Right renal cortex interstitium (tissue), 3 donors: ENCODE measurements at places on chromosomes 3 and 15. TPM values are rescaled to one million over a fixed set of nuclear protein-coding genes. Genes with fewer than 3 reads are reported as not detected.

Gene STAB1
- 30.5 TPM for polyA plus RNA-seq

DNA sequence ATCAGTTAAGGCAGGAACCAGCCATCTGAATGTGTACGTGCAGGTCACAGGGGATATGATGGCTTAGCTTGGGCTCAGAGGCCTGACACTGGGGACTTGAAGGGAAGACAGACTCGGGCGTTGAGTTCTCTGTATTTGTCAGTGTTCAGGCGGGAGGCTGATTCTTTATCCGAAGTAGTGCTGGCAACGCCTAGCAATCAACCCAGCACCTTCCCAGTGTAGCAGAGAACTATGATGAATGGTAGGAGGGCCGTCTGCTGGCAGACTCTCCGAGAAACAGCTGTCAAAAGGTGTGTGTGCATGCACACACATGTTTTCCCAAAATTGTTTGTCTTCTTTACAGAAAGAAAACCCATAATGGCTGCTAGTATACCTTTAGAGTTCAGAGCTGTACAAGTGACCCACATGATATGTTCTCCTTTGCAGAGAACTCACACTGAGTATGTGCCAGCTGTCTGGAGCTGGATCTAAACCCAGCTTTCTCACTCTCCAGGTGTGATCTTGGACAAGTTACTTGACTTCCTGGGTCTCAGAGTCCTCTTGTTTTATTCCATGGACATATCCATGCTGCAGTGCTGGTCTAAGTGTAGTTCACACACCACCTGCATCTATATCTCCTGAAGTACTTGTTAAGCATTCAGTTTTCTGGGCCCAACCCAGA lies 74.5 kb upstream of the LARS2 start:
- no peak for DNase-seq

DNA sequence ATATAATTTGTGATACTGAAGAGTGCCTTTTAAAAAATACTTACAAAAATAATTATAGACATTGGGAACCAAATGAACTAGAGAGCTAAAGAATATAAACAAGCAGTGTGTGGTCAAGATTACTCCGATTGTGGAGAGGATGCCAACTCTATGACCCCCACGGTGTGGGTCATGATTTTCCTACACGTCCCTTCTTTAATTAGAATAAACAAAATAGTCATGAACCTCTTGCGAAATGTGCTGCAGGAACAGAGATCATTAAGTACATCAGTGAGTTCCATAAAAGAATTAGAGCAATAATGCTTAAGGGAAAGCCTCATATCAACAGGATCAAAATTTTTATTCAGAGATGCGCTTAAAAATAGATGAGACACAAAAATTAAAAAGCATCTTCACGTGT lies 476.6 kb upstream of the ROBO1 start:
- no peak for DNase-seq

Gene POTEB2
- not detected for polyA plus RNA-seq

- no peak for DNase-seq
These were observed 6.4 kb downstream of the CMSS1 start for GRCh38 chr3:99823723-99824711.

DNA sequence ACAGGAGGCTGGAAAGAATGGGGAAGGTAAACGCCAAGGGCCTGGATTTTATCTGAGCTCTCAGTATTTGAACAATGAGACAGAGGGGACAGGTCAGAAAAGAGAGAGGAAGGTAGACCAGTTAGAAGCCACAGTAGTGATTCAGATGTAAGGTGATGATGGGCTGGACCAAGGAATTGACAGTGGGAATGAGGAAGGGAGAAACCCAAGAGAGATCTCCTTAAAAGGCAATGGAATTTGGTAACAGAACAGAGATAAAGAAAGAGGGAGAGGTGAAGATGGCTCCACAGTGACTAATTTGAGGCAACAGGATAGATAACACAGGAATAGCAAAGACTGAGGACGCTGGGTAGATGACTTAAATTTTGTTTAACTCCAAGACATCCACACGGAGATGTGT lies 11.4 kb upstream of the HEG1 start:
- DNase-seq: no peak

GRCh38 chr15:90603893-90604292 lies 74.2 kb downstream of the CRTC3 start:
- no peak for DNase-seq

DNA sequence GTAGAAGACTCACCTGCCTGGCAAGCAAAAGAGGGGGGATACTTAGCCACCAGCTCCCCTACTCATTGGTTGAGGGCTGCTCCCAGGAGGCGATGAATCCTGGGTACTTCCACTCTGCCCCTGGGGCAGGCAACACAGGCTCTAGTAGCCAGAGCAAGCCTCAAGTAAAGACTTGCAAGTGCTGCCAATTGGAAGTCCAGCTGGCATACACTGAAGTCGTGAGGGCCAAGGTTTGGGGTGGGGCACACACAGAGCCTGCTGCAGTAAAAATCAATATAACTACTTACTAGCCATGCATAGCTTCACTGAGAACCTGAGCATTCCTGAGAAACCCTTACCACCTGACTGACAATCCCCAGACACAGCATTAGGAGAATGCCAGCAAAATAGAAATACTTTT lies 123.0 kb upstream of the EIF1B start:
- DNase-seq: no peak

GRCh38 chr3:121998030-121998580 lies 23.9 kb downstream of the ILDR1 start:
- DNase-seq: no peak

GRCh38 chr3:100590840-100591147 lies 18.6 kb upstream of the ADGRG7 start:
- no peak for DNase-seq

DNA sequence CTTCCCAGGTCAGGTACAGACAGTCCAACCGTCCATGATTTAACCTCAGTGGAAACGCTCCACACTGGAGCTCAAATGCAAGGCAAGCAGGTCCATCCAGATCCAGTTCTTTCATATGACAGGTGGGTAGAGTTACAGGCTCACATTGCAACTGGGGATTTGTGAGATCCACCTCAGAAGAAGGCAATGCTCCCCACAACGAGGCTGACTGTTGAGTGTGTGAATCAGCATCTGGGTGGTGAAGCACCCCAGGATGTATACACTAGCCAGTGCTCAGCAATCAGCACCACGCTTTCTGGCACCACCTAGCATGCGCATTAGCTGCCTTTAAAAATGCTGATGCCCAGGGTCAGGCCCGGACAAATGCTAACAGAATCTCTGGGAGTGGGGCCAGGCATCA lies 343.5 kb upstream of the ICE2 start:
- DNase-seq: no peak

Gene CCR8
- not detected for polyA plus RNA-seq

Gene WDR49
- polyA plus RNA-seq: 2.3 TPM

DNA sequence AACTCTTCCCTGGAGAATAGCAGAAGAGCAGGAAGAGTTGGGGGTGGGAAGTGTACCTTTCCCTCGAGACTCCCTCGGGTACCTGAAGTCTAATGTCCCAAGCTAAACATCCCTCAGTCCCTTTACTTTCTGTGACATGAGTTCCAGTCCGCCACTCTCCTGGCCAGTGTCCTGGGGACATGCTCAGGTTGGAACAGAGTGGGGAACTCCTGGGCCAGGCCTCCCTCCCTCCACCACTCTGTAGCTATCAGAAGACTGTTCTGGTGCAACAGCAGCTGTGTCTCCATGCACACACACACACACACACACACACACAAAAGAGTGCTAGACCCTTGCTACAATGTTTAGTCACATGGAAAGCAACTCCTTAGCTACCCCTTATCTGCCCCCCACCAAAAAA lies 155.0 kb upstream of the HES1 start:
- no peak for DNase-seq

Gene DGKG
- polyA plus RNA-seq: 0.78 TPM

GRCh38 chr3:177824190-177824786 lies 627.0 kb upstream of the TBL1XR1 start:
- DNase-seq: no peak

DNA sequence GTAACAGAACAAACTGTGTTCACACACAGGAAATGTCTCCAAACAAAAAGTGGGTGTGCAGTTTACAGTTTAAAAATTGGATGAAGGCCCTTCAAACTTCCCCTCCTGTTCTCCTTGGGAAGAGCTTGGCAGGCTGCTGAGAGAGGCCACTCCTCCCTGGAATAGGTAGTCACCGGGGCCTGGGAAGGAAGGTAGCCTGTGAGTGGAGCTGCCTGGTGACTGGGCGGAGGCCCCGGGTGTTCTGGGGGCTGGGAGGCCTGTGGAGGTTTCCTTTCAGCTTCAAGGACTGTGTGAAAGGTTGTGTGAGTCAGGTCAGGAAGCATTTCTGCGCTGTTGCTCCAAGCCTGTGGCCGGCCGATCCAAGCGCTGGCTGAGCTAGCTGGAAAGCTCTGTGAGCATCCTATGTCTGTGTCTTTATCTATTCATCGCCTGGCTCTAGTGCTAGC lies 14.1 kb downstream of the SLCO3A1 start:
- no peak for DNase-seq

Gene SERPINI1
- 42.6 TPM for polyA plus RNA-seq

Gene GCSAM
- polyA plus RNA-seq: 1.7 TPM

DNA sequence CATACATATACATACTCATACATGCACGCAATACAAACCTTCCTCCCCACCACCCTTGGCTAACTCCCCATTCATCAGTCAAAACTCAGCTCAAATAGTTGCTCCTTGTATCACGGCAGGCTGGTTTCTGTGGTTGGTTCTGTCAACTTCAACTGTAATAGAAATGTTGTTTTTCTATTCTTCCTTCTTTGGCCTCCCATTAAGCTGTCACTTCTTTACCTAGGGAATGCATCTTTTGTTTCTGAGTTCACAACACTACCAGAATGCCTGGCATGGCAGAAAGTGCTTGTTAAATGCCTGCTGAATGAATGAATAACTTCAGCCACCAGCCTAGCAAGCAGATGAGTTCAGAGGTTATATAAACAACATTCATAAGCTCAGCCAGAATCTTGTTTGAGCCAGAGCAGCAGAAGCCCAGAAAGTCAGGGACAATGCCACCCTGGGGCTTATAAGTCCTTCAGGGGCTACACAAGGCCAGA lies 63.1 kb downstream of the B3GALNT1 start:
- DNase-seq: no peak

- DNase-seq: no peak
These were observed 56.2 kb downstream of the SLC6A6 start for GRCh38 chr3:14458434-14459275.

- DNase-seq: no peak
These were observed 41.4 kb downstream of the EOMES start for GRCh38 chr3:27680517-27681246.

- DNase-seq: no peak
These were observed 40.4 kb upstream of the ACKR4 start for GRCh38 chr3:132556508-132557159.

Gene BCHE
- polyA plus RNA-seq: 11.2 TPM

Gene SLC6A11
- polyA plus RNA-seq: 0.08 TPM

DNA sequence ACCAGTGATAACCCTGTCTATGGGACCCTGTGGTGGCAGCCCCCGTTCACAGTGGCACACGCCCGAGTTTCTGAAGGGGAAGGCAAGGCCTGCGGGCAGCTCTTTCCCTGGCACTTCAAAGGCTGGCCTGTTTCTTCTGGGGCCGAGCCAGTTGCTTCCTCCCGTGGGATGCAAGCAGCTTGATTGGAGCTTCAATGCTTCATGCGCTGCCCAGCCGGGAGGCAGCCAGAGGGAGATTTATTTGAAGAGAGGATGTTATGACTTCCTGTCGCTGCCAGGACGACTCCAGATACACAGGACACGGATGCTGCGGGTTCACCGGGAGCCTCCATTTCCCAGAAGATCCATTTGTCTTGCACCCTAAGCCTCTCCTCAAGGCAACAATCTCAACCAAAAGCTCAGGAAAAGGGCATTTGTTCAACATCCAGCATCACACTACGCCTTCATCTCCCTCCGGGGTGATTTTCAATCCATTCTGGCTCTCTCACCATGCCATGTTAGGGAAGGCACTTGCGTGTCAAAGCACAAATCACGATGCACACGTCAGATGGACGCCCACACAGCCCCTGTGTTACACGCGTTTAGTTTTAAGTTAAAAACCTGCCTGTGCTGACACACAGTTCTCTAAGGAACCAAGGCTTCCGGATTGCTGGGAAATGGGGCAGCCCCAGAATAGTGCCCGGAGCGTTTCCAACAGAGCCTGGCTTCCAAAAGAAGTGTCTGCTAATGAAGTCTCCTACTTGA lies 330.2 kb downstream of the OCA2 start:
- no peak for DNase-seq

DNA sequence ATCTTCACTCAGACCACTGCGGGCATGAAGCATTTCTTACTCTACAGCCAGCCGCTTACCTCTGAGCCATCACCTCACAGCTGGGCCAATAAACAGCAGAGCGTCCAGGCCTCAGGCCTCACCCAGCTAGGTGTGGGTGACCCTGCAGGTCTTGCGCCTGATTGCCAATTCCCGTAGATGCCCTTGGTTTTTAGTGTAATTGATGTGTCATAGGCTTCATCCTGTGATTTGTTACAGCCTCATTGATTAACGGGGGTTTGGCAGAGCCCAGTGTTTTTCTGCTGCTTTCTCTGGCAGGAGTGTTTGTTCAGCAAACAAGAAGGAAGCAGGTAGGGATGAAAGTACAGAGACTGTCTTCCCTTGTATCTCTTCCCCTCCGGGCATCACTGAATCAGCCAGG lies 49.6 kb upstream of the BNIP2 start:
- no peak for DNase-seq

Gene IQCF2
- not detected for polyA plus RNA-seq

DNA sequence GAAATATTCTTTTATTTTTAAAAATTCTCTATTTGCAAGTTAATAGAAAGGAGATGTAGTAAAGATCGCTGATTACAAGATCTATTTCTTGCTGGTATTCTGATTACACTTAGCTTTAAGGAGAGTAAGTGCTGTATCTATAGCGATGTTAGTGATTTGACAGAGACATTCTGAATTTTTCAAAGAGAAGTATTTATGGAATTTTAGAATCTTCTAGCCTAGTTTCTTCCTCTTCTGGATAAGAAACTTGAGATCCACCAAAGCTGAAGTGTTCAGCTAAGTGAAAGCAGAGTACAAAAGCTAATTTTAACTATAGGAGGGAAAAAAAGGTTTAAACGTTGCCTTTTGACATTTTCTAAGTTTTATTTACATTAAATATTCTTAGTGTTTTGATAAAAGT lies 72.1 kb upstream of the RARB start:
- no peak for DNase-seq

DNA sequence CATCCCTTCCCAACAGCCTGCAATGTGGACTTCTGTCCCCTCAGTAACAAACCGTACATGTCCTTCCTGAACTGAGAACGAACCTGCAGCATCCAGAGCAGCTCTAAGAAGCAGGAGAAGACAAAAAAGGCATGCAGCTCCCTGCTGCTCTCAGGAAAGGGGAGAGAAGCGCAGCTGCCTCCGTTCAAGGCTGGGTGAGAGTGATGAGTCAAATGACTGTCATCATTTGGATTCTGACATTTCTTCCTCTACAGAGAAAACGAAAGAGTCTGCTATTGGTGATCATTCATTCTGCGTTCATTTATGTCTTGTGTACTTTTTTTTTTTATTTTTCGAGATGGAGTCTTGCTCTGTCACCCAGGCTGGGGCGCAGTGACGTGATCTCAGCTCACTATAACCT lies 677.8 kb downstream of the FHIT start:
- DNase-seq: no peak

DNA sequence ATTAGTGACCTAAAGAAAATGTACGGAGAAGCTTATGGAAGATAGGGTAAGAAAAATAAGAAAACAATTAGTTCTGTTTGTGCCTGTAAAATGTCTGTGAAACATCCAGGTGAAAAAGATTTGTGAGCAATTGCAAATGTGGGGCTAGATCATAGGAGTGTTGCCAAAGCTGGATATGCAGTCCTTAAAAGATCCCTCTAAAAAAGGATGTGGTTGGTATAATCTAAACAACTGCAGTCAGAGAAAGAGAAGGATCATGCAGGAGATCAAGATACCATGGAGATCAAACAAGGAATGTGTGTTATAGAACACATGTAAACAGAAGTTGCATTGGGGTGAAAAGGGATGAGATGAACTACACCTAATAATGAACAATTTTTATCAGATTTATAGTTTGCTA lies 116.8 kb downstream of the ALCAM start:
- no peak for DNase-seq

Gene TFDP2
- polyA plus RNA-seq: 82.4 TPM
